ENCODE measurements at places on chromosomes 1 and 21.

- no peaks in the 10 kb centered on the region for H3K4me1 ChIP-seq
- H3K27ac ChIP-seq = no peak overlapping the region
- H3K27me3 ChIP-seq = no peaks in the 10 kb centered on the region
- no peaks in the 10 kb centered on the region for H3K36me3 ChIP-seq
Measured at GRCh38 chr1:34500451-34500850, 254.4 kb upstream of the GJB5 start.

DNA sequence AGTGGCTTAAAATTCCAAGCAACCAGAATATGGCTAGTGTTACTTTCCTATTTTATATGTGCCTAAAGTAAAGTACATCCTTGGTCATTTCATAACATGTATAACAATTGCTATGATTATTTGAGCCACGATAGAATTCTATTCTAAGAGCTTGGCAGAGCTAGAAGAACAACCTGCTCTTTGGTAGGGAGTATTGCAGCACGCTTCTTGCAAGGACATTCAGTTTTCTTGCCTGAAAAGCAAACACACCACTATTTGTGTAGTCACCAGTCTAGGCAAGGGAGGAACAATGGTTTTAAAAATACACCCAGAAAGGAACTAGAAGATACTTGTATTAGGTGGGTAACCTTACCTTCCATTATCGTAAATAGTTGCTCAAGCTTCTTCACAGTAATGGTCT is 51.5 kb downstream of the CNST start:
- no peaks in the 10 kb centered on the region for H3K27me3 ChIP-seq
- no peaks in the 10 kb centered on the region for H3K4me1 ChIP-seq
- no peak for DNase-seq
- H3K4me3 ChIP-seq = no peak overlapping the region
- peaks cover 11% of the 10 kb centered on the region for H3K36me3 ChIP-seq

GRCh38 chr1:40532844-40533424 is 1.5 kb downstream of the ZNF684 start:
- H3K4me3 ChIP-seq = no peak overlapping the region
- peak; percentile 38 for DNase-seq
- no peaks in the 10 kb centered on the region for H3K36me3 ChIP-seq
- peaks cover 3% of the 10 kb centered on the region for H3K4me1 ChIP-seq
- no peaks in the 10 kb centered on the region for H3K27me3 ChIP-seq

- no peak overlapping the region for H3K27ac ChIP-seq
- H3K4me3 ChIP-seq = no peak overlapping the region
- peaks cover 14% of the 10 kb centered on the region for H3K4me1 ChIP-seq
- no peak for DNase-seq
- H3K36me3 ChIP-seq = no peaks in the 10 kb centered on the region
Measured at GRCh38 chr1:47968556-47968888, 28.7 kb downstream of the TRABD2B start.

GRCh38 chr1:198638894-198639635 is at the start of gene PTPRC:
Gene PTPRC, plus strand, starts transcription at chr1:198639040. Its CDS starts 229 bp downstream, at chr1:198639269.
- no peaks in the 10 kb centered on the region for H3K27me3 ChIP-seq
- peak within 1 kb of the TSS; percentile 16 for H3K4me3 ChIP-seq
- DNase-seq = peak; percentile 73

- H3K4me1 ChIP-seq = no peaks in the 10 kb centered on the region
- no peak for DNase-seq
- H3K36me3 ChIP-seq = no peaks in the 10 kb centered on the region
- H3K4me3 ChIP-seq = no peak overlapping the region
Measured at GRCh38 chr1:87513255-87513654, 184.6 kb downstream of the LMO4 start.

Data from muscle of leg (tissue), 16 donors.